Vagina (tissue), 2 donors: ENCODE measurements at places on chromosomes 5 and 9.

GRCh38 chr9:122097679-122098315, 4.7 kb upstream of the TTLL11 start:
- H3K4me3 ChIP-seq: no peak overlapping the region
- no peak for DNase-seq
- no peaks in the 10 kb centered on the region for H3K36me3 ChIP-seq
- no peaks in the 10 kb centered on the region for H3K27me3 ChIP-seq

DNA sequence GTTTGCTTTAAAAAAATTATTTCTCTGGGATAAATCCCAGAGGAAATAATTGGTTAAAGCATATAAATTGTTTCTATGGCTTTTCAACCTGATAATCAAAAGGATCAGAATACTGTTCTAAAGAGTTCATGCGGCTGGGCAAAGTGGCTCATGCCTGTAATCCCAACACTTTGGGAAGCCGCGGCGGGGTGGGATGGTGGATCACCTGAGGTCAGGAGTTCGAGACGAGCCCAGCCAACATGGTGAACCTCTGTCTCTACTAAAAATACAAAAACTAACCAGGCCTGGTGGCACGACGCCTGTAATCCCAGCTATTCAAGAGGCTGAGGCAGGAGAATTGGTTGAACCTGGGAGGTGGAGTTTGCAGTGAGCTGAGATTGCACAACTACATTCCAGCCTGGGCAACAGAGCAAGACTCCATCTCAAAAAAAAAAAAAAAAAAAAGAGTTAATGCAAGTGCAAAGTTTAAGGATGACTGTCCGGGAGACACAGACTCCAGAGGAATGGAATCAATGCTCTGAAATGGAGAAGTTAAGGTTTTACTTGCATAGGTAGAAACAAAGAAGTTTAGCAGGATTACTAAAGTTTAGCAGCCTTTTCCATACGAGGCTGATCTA, 16.6 kb upstream of the GRHPR start:
- H3K36me3 ChIP-seq: no peaks in the 10 kb centered on the region
- no peak overlapping the region for H3K4me3 ChIP-seq
- DNase-seq: no peak
- no peak overlapping the region for H3K27ac ChIP-seq

GRCh38 chr5:18114151-18114757, 480.0 kb downstream of the TAF11L14 start:
- no peak for DNase-seq
- no peak overlapping the region for H3K4me3 ChIP-seq
- H3K27ac ChIP-seq: no peak overlapping the region

- H3K36me3 ChIP-seq: no peaks in the 10 kb centered on the region
- H3K27ac ChIP-seq: no peak overlapping the region
- peaks cover 39% of the 10 kb centered on the region for H3K4me1 ChIP-seq
- no peak for DNase-seq
- H3K27me3 ChIP-seq: no peaks in the 10 kb centered on the region
These were observed 159.9 kb downstream of the TSSK1B start for GRCh38 chr5:113274836-113275414.

DNA sequence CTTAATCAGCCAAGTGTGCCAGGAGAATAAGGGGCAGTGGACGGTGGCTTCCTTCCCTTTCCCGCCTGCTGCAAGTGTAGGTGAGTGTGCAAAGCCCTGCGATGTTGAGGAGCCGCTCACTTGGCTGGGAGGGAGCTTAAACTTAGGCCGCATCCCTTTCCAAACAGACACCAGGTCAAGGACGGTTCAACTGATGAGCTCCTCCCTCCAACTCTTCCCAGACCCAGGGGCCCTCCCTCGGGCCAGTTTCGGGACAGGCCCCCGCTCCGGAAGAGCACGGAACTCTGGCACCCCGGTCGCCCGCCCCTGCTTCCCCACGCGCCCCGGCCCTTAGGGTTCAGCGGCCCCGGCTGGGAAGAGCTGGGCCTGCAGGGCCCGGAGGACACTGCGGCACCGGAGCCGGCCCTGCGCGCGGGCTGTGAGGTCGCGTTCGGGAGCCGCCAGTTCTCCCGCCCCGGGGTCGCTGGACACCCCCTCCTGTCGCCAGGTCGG, 481 bp downstream of the MRPL36 start:
- H3K4me1 ChIP-seq: peaks cover 22% of the 10 kb centered on the region
- DNase-seq: no peak
- peak overlapping the region; percentile 85 for H3K4me3 ChIP-seq
- no peaks in the 10 kb centered on the region for H3K27me3 ChIP-seq

- H3K27me3 ChIP-seq: no peaks in the 10 kb centered on the region
- H3K27ac ChIP-seq: no peak overlapping the region
- H3K36me3 ChIP-seq: no peaks in the 10 kb centered on the region
- H3K4me3 ChIP-seq: no peak overlapping the region
- H3K4me1 ChIP-seq: no peaks in the 10 kb centered on the region
These were observed 4.8 kb upstream of the ACOT12 start for GRCh38 chr5:81398741-81399140.

DNA sequence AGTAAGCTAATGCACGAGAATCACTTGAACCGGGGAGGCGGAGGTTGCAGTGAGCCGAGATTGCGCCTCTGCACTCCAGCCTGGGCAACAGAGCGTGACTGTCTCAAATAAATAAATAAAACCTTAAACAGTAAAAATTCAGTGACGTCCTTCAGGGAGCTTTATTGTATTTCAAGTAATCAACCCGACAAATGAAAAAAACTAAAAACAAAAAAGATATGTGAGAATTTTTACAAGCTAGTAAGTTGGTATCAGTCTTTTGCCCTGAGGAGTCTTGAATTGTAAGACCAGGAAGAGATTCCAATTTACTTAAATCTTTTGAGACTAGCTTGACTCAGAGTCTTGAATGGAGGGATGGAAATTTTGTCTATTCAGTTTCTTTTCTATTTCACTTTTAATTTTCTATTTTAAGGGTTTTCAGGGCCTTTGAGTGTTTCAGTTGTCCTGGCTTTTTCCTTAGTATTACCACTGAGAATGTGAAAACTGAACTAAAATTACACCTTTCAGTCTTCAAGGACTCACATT, 126.0 kb upstream of the DHFR start:
- DNase-seq: no peak
- peaks cover 3% of the 10 kb centered on the region for H3K36me3 ChIP-seq
- H3K27ac ChIP-seq: no peak overlapping the region
- H3K4me1 ChIP-seq: no peaks in the 10 kb centered on the region

DNA sequence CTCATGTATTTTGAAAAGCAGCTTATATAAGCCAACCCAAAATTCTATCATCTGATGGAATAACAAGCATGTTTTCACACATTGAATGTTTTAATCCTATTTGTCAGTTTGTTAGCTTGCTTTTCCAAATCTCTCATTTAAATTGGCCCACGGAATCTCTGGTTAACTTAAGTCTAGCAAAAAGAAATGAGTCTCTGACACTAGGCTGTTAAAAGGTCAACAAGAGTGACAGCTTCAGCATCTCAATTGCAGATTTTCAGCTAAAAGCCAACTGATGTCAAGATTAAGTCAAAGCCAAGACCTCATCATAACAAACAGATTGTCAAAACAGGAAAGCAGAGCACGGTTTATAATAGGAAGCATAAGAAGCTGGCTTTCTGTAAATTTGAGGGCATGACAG, 49.4 kb upstream of the CDH9 start:
- no peak overlapping the region for H3K27ac ChIP-seq
- H3K4me3 ChIP-seq: no peak overlapping the region
- H3K36me3 ChIP-seq: no peaks in the 10 kb centered on the region
- DNase-seq: no peak
- no peaks in the 10 kb centered on the region for H3K27me3 ChIP-seq
- no peaks in the 10 kb centered on the region for H3K4me1 ChIP-seq

GRCh38 chr9:138003485-138004190, 126.1 kb downstream of the CACNA1B start:
- DNase-seq: peak; percentile 52
- no peaks in the 10 kb centered on the region for H3K27me3 ChIP-seq
- no peaks in the 10 kb centered on the region for H3K36me3 ChIP-seq
- H3K27ac ChIP-seq: no peak overlapping the region
- H3K4me1 ChIP-seq: no peaks in the 10 kb centered on the region

DNA sequence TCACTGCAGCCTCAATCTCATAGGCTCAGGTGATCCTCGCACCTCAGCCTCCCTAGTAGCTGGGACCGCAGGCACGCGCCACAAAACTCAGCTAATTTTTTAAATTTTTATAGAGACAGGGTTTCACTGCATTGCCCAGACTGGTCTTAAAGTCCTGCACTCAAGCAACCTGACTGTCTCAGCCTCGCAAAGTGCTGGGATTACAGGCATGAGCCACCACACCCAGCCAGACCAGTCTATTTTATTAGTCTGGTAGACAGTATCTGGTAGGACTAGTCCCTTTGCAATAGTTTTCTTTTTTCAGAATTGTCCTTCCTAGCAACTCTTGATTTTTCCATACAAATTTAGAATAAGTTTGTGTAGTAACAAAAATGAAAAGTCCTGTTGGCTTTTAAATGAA, 14.1 kb upstream of the GPR150 start:
- H3K27me3 ChIP-seq: no peaks in the 10 kb centered on the region
- H3K4me3 ChIP-seq: no peak overlapping the region

GRCh38 chr9:89564346-89564878, 40.4 kb upstream of the GADD45G start:
- H3K27ac ChIP-seq: no peak overlapping the region
- H3K4me3 ChIP-seq: no peak overlapping the region
- DNase-seq: no peak
- H3K4me1 ChIP-seq: no peaks in the 10 kb centered on the region
- no peaks in the 10 kb centered on the region for H3K36me3 ChIP-seq

DNA sequence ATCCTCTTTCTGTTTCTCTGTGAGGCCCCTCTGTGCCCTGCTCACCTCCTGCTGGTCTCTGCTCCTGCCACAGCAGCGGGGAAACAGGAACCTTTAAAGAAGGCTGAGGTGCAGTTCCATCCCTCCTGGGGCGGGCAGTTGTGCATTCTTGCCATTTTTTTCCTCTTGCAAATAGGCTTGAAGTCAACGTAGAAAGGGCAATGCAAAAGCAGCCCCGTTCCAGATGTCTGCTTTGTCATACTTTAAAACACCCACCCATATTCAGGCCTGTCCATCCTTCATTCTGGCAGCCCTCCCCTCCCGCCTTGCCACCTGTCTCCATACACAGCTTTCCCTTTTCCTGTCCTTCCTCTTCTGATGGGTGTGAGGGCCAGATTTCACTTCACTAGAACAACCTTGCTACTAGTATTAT, 65.4 kb upstream of the KLF9 start:
- H3K36me3 ChIP-seq: no peaks in the 10 kb centered on the region
- DNase-seq: no peak
- no peaks in the 10 kb centered on the region for H3K27me3 ChIP-seq
- H3K27ac ChIP-seq: peak overlapping the region; percentile 95
- no peak overlapping the region for H3K4me3 ChIP-seq

DNA sequence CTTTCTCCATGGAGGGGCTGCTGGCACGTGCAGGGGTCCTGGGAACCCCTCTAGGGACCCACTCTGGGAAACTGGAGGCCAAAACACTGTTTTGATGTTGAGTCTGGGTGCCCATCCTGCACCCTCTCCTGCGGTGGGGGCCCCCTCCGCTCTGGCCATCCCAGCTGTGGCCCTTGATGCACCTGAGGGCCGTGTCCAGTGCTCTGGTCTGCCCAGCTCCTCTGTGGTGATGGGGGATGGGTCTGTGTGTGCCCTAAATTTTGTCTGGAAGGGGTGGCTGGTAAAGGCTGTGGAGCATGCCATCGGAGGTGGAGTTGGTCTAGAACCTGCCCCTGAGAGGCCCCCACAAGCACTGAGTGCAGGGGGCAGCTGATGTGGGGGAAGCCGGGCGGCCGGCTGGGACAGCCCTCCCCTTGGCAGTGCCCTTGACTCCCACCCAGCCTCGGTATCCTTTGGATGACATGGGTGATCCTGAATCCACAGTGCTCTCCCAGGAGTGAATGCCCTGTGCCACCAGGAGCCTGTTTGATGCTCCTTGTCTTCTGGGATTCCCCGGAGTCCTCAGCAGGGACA, 26.3 kb downstream of the AHRR start:
- DNase-seq: no peak
- H3K27me3 ChIP-seq: no peaks in the 10 kb centered on the region
- no peak overlapping the region for H3K4me3 ChIP-seq
- peaks cover 7% of the 10 kb centered on the region for H3K4me1 ChIP-seq
- no peaks in the 10 kb centered on the region for H3K36me3 ChIP-seq

DNA sequence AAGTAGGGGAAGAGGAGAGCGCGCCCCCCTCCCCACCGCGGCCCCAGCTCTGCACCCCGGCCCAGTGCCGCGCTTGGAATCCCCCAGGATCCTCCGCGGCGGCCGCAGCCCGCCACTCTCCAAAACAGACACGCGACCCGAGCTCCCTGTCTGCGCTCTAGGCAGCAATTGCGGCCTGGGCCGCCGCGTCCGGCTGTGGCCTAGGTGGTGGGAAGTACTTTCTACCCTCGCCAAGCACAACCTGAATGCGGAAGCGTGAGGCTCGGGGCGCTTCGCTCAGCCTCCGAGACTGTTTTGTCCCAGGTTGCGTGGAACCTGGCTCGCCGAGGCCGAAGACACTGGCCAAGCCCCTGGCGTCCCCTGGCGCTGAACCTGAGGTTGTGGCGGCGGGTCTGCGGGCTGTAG, 3.3 kb upstream of the FOXB2 start:
- H3K27me3 ChIP-seq: peaks cover 38% of the 10 kb centered on the region
- no peak overlapping the region for H3K27ac ChIP-seq
- H3K36me3 ChIP-seq: no peaks in the 10 kb centered on the region
- no peak for DNase-seq
- H3K4me3 ChIP-seq: no peak overlapping the region
- H3K4me1 ChIP-seq: peaks cover 44% of the 10 kb centered on the region

GRCh38 chr5:11524188-11524587, 380.1 kb downstream of the CTNND2 start:
- no peaks in the 10 kb centered on the region for H3K36me3 ChIP-seq
- no peaks in the 10 kb centered on the region for H3K4me1 ChIP-seq
- H3K27me3 ChIP-seq: no peaks in the 10 kb centered on the region
- DNase-seq: no peak
- H3K27ac ChIP-seq: no peak overlapping the region
- no peak overlapping the region for H3K4me3 ChIP-seq

GRCh38 chr9:15206903-15207696, 99.9 kb downstream of the TTC39B start:
- no peak overlapping the region for H3K27ac ChIP-seq
- peaks cover 10% of the 10 kb centered on the region for H3K4me1 ChIP-seq
- no peak for DNase-seq
- no peaks in the 10 kb centered on the region for H3K27me3 ChIP-seq

GRCh38 chr5:55205001-55205400, 22.1 kb downstream of the MCIDAS start:
- no peaks in the 10 kb centered on the region for H3K4me1 ChIP-seq
- H3K36me3 ChIP-seq: no peaks in the 10 kb centered on the region
- no peak for DNase-seq

GRCh38 chr9:112382501-112383364, 2.8 kb downstream of the HSDL2 start:
- H3K4me3 ChIP-seq: no peak overlapping the region
- peaks cover 38% of the 10 kb centered on the region for H3K4me1 ChIP-seq
- no peak for DNase-seq
- no peaks in the 10 kb centered on the region for H3K36me3 ChIP-seq

- H3K4me3 ChIP-seq: no peak overlapping the region
- H3K36me3 ChIP-seq: no peaks in the 10 kb centered on the region
- no peaks in the 10 kb centered on the region for H3K27me3 ChIP-seq
- no peak for DNase-seq
- no peak overlapping the region for H3K27ac ChIP-seq
- no peaks in the 10 kb centered on the region for H3K4me1 ChIP-seq
These were observed 104.6 kb downstream of the PRR16 start for GRCh38 chr5:120568711-120569110.
